ENCODE measurements at places on chromosomes 11 and 22. TPM values are rescaled to one million over a fixed set of nuclear protein-coding genes. Genes with fewer than 3 reads are reported as not detected.

- H3K4me1 ChIP-seq = no peaks in the 10 kb centered on the region
- H3K27ac ChIP-seq = no peak overlapping the region
- H3K4me3 ChIP-seq = no peak overlapping the region
- DNase-seq = no peak
- H3K36me3 ChIP-seq = no peaks in the 10 kb centered on the region
Measured at GRCh38 chr22:47352920-47353700, 590.7 kb downstream of the TBC1D22A start.

DNA sequence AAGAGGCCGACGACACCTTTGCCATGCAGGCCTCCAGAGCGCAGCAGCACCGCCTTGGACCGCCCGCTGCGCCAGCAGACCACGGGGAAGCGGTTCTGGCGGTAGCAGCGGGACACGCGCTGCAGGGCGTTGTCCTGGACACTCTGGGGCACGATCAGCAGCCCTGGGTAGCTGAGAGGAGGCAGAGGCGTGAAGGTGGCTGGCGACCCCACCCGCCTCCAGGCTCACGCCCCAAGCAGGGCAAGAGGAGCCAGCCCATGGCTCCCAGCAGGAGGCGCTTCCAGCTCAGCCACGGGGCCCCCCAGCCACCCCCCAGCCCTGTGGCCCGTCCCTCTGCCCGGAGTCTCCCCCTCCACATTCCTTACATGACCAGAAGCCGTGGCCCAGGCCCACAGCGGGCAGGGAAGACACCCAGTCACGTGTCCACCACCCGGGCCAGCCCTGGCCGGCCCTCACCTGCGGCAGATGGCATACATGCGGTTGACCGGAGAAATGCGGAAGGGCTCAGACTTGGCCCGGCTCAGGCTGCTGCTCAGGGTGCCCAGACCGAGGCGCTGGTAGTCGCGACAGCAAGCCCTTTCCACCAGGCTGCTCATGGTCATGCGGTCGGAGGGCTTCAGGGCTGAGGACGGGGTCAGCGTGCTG, 15.2 kb downstream of the SBF1 start:
- peaks cover 16% of the 10 kb centered on the region for H3K36me3 ChIP-seq
- no peak overlapping the region for H3K4me3 ChIP-seq
- no peaks in the 10 kb centered on the region for H3K4me1 ChIP-seq
- no peak for DNase-seq
- no peak overlapping the region for H3K27ac ChIP-seq
- H3K27me3 ChIP-seq = no peaks in the 10 kb centered on the region

DNA sequence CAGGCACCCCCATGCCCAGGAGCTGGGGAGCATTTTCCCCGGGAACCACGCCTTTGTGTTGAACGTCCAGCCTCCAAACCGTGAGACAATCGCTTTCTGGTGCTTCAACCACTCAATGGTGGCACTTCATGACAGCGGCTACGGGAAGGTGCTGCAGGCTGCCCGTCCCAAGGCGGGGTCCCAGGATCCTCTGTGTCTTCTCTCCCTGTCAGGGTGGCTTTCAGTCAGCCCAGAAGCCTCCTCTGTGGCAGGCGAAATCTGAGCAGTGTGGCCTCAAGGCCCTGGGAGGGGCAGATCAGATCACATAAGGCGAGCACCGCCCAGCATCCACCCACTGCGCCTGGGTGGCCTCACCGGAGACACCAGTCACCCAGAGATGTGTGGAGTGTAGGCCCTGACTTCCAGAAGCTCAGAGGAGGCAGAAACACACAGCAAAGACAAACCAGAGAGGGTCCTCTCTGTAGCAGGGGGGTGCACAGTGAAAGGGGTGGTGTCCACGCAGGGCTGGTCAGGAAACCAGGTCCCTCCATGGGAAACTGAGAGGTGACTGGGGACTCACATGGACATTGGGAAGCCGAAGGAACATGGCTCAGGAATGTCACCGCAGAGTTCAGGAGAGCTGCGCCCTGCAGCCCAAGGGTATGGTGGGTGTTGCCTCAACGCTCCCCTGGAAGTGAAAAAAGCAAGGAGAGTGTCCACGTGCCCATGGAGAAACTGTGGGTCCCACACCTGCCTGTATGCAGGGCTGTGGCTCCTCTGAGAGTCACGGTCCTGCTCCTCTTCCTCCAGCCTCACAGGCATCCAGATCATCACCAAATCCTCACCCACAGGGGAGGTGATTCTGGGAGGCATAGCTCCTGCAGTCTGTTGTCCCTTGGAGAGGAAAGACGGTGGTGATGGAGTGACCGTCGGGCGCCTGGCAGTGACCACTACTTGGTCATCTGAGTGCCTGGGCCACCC, 1420.7 kb downstream of the TBC1D22A start:
- H3K4me1 ChIP-seq = peaks cover 1% of the 10 kb centered on the region
- DNase-seq = no peak
- H3K4me3 ChIP-seq = no peak overlapping the region
- H3K27ac ChIP-seq = no peak overlapping the region
- H3K27me3 ChIP-seq = no peaks in the 10 kb centered on the region
- H3K36me3 ChIP-seq = no peaks in the 10 kb centered on the region

DNA sequence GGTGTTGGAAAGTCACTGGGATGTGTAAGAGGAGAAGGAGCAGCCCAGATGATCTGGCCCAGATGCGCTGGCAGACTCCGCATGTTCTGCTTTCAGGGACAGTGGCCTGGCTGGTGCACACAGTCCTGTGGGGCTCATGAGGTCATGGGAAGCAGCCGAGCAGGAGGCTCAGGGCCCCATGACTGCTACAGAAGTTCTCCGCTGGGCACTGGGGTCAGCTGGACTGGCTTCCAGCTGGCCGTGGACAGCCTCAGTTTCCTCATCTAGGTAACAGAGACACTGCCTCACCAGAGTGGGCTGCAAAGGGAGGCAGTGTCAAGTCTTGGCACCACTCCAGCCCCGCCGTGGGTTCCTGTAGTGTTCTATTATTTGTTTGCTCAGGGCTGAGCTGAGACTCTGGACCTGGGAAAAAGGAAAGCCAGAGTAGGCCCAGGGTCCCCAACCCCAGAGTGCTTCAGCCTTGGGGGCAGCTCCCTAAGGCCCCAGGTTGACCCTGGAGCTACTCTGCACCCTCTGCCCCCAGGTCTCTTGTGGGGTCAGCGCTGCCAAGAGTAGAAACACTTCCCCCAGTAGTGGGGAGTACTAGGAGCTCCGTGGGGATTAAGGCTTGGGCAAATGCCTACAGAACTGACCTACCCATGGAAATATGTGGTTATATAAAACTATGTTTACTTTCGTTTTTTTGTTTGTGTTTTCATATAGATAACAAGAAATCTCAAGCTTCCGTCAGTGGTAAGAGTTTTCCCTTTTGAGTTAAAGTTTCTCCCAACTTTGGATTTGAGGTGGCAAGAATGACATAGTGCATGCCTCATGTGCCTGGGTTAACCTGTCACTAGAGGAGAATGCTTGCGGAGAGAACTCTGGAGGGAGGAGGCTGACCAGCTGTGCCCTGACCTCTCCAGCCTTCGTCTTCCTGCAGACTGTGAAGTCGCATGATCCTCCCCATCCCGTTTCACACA, 45.3 kb downstream of the MED15 start:
- no peak overlapping the region for H3K27ac ChIP-seq
- peaks cover 16% of the 10 kb centered on the region for H3K36me3 ChIP-seq
- H3K4me1 ChIP-seq = peaks cover 3% of the 10 kb centered on the region
- no peaks in the 10 kb centered on the region for H3K27me3 ChIP-seq
- H3K4me3 ChIP-seq = no peak overlapping the region
- no peak for DNase-seq

DNA sequence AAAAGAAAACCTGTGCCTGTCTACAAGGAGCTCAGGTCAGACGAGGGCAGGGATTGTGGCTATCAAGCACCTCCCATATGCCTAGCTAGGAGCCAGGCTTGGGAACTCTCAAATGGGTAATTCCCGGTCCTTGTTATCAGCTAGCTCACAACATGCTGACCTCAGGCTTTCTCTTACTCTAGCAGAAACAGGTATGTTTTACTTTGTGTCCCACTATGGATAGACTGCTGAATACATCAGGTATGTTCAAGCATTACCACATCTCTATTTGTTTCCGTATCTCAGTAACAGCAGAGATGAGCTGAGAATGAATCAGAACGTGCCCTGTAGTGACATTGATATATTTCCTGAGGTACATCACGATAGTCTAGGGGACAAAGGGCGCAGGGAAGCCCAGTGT, 29.4 kb downstream of the SHISA8 start:
- no peak for DNase-seq
- H3K36me3 ChIP-seq = peaks cover 79% of the 10 kb centered on the region
- no peak overlapping the region for H3K4me3 ChIP-seq
- no peak overlapping the region for H3K27ac ChIP-seq

DNA sequence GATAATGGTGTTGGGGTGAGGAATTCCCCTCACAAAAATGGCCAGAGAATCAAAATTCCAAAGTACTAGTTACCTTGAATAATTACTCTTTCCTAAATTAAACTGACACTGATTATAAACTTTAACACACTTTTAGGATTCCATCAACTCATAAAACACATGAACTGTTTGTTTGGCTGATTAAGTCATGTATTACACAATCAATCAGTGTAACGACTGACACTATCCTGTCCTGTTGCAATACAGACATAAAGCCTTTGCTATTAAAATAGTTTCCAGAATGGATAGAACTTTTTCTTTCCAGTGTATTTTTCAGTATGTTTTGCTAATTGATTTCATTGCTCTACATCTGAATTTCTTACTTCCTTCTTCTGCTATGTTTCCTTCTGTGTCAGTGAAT, 1709.4 kb upstream of the RAG2 start:
- no peak overlapping the region for H3K27ac ChIP-seq
- H3K36me3 ChIP-seq = no peaks in the 10 kb centered on the region

DNA sequence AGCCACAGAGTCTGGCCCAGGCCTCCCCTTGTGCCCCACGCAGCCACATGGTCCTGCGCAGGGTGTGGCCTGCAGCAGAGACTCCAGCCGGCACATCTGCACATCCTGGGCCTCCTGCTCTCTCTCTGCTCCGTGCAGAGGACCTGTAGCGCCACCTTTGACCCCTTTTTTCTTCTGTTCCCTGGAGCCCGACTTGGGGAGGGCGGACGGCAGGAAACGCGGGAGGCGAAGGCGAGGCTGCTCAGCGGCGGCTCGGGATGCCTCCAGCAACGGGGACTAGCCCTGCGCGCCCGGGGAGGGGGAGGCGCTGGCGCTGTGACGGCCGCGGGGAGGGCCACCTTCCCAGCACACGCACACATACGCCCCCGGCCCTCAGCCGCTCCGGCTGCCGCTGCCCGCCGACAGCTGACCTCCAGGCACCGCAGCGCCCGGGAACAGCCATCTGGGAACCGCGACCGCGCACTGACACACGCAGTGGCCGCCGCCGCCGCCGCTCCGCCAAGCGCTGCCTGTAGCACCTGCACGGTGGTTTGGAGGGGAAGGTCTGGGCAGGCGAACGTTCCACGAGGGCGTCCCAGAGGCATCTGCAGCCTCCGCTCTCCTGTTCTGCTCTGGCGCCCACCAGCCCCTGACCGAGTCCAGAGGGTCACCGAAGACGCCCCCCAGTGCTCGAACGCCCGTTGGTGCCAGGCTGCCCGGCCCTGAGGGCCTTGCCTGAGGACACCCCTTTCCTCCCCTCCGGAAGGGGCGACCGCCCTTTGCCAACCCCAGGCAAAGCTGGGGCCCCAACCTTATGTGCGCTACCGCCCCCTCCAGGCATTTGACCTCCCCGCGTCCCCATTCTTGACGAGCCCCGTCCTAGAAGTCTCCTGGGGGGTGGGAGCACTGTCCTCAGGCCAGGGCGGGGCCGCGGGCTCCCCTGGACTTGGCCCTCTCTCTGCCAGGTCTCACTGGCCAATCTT, 16.9 kb upstream of the C22orf42 start:
- no peaks in the 10 kb centered on the region for H3K36me3 ChIP-seq
- H3K27ac ChIP-seq = no peak overlapping the region
- no peaks in the 10 kb centered on the region for H3K4me1 ChIP-seq
- peak overlapping the region; percentile 17 for H3K4me3 ChIP-seq

- no peak overlapping the region for H3K4me3 ChIP-seq
- no peaks in the 10 kb centered on the region for H3K27me3 ChIP-seq
- no peaks in the 10 kb centered on the region for H3K36me3 ChIP-seq
- H3K27ac ChIP-seq = no peak overlapping the region
- DNase-seq = no peak
Measured at GRCh38 chr22:43642319-43643206, 169.5 kb downstream of the EFCAB6 start.

DNA sequence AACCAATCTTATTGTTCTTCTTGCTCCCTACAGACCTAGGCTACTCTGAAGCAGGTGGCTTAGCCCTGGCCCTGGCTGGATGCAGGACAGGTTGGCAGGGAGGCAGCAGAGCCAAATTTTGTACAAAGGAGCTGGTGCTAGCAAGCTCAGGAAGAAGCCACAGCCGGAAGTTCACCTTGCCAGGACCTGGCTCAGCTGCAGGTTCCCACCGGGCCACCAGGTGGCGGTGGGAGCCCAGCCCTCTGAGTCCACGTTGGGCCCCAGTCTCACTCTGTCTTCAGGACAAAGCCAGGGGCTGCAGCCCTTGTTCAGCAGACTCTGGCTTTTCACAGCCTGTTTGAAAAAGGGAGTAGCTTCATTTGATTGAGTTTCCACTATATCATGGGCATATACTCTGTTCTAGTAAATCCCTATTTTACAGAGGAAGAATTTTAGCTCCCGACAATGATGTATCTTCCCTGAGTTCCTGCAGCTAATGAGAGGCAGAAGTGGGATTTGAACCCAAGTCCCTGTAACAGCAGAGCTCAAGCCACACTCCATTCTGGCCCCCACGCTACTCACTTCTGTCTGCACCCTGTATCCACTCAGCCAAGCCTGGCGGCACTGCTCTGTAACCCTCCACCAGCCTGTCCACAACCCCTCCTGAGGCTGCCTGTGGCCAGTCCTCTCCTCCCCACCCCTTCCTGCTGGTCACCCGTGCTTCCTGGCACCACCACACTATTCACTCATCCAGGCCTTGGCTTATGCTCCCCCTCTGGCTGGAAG, 3.3 kb downstream of the TKFC start:
- no peak overlapping the region for H3K4me3 ChIP-seq
- H3K4me1 ChIP-seq = peaks cover 6% of the 10 kb centered on the region
- no peaks in the 10 kb centered on the region for H3K36me3 ChIP-seq
- DNase-seq = peak; percentile 78

- no peaks in the 10 kb centered on the region for H3K27me3 ChIP-seq
- no peak overlapping the region for H3K4me3 ChIP-seq
- peaks cover 18% of the 10 kb centered on the region for H3K4me1 ChIP-seq
- DNase-seq = no peak
- H3K27ac ChIP-seq = no peak overlapping the region
- no peaks in the 10 kb centered on the region for H3K36me3 ChIP-seq
Measured at GRCh38 chr22:23227380-23227779, 47.1 kb downstream of the BCR start.

GRCh38 chr11:19697721-19698121, 14.9 kb upstream of the NAV2 start:
- no peaks in the 10 kb centered on the region for H3K27me3 ChIP-seq
- no peak for DNase-seq
- H3K27ac ChIP-seq = 0 out of 2 replicates have a peak overlapping the region, but pooled peaks have one; percentile 27
- no peak overlapping the region for H3K4me3 ChIP-seq
- no peaks in the 10 kb centered on the region for H3K36me3 ChIP-seq

Gene APOBEC3H
- total RNA-seq = 0.47 TPM

Gene INPP5J
- 6.4 TPM for total RNA-seq

Gene KAT5
- total RNA-seq = 36.4 TPM

Gene ARHGAP42
- 33.3 TPM for total RNA-seq
